ENCODE measurements at places on chromosomes 16 and 17.

DNA sequence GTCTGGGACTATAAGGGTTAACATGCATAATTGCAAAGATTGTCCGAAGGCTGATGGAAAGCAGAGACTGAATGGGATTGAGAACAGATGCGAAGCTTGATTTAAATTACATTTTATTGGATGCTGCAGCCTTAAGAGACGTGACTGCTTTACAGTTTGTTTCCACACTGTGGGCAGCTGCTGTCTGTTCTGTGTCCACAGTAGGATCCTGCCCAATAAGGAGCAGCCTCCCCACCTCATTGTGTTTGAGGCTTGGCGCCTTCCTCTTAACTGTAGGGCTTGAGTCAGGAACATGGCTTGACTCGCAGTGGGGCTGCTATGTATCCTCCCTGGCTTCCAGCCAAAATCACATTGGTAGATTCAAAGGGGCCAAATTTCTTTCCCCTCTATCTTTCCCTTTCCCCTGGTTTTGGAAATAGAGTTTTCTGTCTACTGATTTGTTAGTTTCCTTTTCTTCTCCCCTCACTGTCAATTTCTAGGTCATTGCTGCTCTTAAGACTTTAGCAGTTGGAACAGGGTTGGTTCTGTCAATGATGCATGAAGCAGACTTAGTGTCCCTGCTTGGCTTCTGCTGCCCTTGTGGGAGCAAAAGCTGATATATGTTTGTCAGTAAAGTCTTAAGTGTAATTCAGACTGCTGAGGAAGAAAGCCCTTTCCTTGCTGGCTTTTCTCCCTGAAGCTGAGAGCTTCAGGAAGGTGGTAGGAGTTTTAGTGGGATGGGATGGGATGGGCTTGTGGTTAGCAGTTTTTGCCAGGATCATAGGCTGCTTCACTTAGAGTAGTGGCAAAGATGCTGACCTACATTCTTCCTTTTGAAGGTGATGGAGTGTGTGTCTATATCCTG is 5.0 kb upstream of the RARA start:
- DNase-seq, result no peak

DNA sequence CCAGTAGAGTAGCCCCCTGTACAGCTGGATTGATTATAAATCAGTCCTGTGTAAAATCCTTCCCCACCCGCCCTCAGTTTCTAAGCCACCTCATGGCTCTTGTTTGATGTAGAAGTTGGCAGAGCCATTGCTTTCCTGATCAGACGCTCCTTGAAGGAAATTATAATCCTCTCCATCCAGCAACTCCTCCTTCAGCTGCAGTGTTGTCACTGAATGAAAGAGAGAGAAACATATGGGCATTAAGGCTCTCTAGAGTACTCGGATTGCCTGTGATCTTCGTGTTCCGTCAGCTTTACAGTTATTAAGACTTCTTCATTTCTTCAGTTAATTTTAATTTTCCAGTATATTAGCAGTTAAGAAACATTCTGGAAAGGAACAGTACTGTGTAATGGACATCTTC is 14.3 kb downstream of the NME2 start:
- DNase-seq, result no peak

- no peak for DNase-seq
Measured at GRCh38 chr16:85658504-85659326, 30.0 kb downstream of the GINS2 start.

DNA sequence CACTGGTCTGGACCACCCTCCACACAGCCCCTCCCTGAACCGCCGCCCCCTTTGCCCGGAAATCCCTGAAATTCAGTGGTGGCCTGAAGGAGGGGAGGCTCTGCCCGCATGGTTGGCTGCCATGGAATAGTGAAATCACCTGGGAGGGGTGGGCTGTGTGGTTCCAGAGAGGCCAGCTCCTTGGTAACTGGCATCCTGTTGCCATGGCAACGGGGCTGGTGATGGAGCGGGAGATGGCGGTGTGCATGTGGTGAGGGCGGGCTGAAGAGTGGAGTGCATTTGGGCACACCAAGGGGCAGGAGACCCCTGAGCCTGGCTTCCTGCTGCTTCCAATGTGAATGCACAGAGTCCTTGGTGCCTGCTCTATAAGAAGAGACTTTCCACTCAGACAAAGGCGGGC is 2.4 kb downstream of the EFNB3 start:
- DNase-seq, result no peak

- DNase-seq, result no peak
Measured at GRCh38 chr17:75526555-75527270, 1.2 kb downstream of the LLGL2 start.

- DNase-seq, result no peak
Measured at GRCh38 chr16:28923652-28924398, 1.2 kb downstream of the RABEP2 start.

- no peak for DNase-seq
Measured at GRCh38 chr17:57574040-57574513, 171.0 kb downstream of the CCDC182 start.

DNA sequence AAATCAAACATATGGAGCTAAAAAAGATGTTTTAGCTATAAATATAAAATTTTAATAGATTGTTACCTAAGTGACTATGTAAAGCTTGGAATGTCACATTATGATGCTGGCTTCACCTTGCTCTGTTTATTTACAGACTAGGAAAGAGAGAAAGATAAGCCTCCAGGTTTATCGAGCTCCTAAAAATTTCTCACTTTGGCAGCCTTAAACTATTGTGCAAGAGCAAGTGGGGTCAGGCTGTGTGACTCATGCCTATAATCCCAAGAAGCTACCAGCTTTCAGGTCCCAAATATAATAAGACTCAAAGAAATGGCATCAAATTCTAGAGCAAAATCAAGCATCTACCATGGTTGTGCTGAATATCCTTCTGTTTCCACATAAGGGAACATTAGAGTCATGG is 34.3 kb upstream of the PRSS54 start:
- no peak for DNase-seq

GRCh38 chr17:46773676-46774075 is 44.8 kb downstream of the WNT3 start:
- no peak for DNase-seq

GRCh38 chr16:81940781-81941560 is 70.3 kb downstream of the SDR42E1 start:
- DNase-seq, result no peak

DNA sequence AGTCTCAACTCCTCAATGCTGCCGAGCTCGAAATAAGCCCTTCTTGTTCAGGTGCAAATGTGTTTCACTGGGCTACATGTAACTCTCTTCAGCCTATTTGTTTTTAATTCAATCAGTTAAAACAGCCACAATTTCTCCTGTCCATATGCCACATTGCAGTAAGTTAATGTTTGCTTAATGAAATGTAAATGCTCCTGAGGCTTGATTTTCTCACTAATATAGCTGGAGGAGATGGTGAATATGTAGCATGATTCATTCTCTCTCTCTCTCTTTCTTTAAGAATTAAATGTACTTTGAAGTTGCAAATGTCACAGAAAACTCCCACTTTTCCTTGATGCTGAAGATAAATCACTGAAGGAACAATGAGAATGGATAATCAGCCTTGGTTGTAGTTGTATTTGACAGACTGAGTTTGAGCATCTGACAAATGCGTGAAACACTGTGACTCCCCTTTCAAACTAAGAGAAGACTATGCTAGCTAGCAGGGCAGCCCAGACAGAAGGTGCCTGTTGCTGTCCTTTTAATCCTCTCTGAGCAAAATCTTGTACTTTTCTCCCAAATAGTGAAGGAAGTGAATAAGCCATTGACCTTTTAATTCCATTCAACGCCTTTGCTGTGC is 161.8 kb downstream of the ANKFN1 start:
- no peak for DNase-seq

DNA sequence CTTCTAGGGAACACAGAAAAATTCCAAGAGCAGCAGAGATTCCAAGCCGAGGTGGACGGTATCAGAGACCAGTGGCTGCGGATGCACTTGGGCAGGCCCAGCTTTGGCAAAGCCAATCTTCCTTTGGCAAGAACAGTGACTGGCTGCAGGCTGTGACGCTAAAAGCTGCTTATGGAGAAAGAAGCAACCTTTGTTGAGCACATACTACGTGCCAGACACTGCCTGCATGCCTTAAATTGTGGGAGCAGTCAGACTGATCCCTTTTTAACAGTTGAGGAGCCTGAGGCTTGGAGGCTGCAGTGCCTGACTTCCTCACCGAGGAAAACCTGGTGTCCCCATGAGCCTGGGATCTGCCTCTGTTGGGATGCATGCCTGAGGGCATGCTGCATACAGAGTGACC is 69.0 kb upstream of the AMZ2 start:
- no peak for DNase-seq

DNA sequence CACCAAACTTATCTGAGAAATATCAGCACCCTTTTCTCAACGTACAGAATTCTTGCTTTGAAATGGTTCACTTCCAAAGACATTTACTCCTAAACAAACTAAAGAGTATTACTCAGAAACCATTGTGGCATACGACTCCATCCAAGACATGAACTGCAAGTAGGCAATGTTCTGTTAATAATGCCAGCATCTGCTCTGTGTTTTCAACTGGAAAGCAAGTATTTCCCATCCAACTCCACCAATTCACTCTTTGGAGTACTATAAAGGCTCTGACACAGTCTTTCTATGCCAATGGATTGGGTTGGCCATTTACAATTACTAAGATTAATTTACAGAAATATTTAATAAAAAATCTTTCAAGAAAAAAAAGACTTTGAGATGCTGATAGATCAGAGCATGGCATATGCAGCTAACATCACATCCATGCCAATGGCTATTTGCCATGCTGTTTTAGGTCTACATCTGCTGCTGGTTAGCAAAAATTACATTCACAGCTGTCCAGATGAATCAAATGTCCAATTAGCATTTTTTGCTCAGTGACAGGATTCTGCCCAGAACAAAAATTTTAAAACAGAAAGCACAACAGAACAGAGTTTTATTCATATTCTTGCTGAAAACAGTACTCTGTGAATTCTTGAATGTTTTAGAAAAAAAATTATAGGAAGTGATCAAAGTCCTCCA is 65.9 kb upstream of the HLF start:
- no peak for DNase-seq

DNA sequence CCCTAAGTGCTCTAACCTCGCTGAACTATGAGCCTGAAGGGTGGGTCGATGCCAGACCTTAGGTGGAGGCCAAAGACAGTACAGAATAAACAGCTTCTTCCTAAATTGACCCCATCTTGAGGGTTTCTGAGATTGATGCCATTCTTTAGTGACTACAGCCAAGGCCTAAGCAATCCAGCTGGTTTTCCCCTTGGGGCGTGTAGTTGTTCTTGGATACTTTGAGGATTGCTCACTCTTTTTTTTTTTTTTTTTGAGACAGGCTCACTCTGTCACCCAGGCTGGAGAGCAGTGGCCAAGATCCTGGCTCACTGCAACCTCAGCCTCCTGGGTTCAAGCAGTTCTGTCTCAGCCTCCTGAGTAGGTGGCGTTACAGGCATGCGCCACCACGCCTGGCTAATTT is 2.0 kb downstream of the OVCA2 start:
- no peak for DNase-seq

- DNase-seq, result no peak
Measured at GRCh38 chr16:5428932-5429331, 331.3 kb upstream of the EEF2KMT start.

- no peak for DNase-seq
Measured at GRCh38 chr17:28471531-28472342, 1.7 kb upstream of the SLC13A2 start.

- no peak for DNase-seq
Measured at GRCh38 chr16:28258567-28258966, 33.8 kb upstream of the SBK1 start.

DNA sequence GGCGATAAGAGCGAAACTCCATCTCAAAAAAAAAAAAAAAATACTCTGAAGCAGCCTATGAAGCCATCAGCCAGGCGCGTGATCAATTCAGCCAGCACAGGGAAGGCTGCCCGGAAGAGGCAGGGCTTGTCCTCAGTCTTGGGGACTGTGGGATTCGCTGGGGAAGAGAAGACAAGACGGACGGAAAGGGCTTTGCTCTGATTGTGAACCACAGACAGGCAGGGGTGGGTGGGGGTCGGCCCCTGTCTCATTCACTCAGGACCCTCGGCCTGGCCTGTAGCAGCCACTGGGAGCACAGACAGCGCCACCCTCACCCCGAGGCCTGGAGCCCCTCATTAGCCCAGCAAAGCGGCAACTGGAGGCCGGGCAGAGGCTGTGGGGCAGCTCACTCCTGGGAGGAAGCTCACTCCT is 37.2 kb downstream of the ABR start:
- DNase-seq, result no peak

DNA sequence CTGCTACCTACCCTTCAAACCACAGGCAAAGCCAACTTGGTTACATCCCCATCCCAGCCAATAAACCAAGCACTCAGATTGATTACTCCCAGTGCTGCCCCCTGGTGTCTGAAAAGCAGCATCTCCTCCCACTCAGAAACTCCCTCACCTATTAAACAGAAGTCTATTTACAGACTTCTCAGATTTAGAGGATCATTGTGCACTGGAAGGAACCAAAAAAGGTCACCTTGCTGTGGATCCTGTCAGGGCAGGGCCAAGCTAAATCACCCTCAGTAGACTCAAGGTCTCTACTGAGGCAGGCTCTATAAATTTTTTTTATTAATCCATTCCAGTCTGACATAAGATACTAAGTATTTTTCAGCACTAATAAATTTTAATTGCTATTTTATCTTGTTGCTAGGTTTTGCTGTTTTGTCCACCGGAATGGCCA is 17.6 kb downstream of the HIGD1B start:
- peak; percentile 49 for DNase-seq

GRCh38 chr17:41932816-41933389 is 2.5 kb downstream of the ODAD4 start:
- peak; percentile 43 for DNase-seq

DNA sequence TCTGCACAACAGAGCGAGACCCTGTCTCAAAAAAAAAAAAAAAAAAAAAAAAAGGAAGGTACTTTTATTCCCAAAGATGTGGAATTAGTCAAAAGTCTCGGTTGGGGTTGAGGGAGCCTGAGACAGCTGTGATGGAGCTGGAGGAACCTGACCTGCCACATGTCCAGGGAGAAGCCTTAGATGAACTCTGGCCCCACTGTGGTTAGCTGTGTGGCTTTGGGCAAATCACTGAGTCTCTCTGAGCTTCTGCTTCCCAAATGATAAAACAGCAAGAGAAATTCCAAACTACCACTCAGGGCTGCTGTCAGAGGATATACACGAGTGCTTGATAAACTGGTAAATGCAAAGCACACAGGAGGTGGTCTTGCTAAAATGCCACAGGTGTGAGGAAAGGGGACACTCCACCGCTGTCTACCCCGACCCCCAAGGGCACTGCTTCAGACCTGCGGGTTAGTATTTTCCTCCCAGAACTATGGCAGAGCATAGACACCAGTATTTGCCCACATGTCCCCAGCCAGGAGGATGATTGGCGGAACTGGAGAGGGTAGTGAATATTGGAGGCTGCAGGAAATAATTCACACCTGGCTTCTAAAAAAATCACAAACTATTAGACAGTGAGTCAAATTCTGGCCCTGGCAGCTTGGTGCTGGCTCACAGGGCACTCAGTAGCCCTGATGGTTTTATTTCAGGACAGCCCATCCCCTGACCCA is 14.7 kb downstream of the DRC3 start:
- no peak for DNase-seq

DNA sequence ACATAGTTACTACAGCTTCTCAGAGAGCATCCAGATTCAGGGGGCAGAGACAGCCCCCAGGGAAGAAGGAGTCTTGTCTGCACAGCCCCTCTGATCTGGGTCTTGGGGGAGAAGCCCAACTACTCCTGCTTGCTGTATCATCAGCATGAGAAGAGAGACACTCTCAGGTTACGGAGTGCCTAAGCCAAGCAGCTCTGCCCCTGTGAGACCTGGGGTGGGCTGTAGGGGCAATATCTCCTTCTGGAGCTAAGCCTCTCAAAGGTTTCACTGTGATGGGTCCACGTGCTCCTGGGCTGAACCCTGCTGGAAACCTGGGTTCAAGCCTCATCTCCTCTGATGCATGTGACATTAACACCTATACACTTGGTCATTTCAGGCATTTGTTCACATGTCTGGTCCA is 123.2 kb downstream of the CPPED1 start:
- DNase-seq, result no peak

- no peak for DNase-seq
Measured at GRCh38 chr17:75693500-75694481, 26.7 kb downstream of the SAP30BP start.

All from T-helper 2 cell (primary cell).